Nucleus accumbens (tissue), 56 donors: ENCODE measurements at places on chromosomes 16 and 17.

DNA sequence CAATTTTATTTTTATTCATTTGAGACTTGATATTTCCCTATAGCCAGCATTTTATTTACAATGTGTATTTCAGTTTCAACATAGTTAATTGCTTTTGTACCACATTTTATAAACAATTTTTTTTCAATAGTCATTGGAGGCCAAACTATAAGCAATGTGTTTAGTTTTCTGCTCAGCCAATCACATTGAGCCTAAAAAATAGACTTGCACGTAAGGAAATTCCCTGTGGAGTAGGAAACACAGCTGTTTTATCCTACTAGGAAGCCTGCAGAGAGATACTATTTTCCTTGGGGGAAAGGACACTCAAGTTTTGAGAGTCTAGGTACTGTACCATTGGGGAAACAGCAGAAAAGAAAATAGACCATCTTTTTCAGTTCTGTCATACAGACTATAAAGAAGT lies 410.2 kb upstream of the GOT2 start:
- no peak for DNase-seq

- DNase-seq = no peak
Observed at GRCh38 chr17:8598913-8599312, 31.6 kb downstream of the MYH10 start.

GRCh38 chr16:82138478-82139285 lies 31.3 kb downstream of the MPHOSPH6 start:
- DNase-seq = no peak

GRCh38 chr16:52861614-52862022 lies 191.1 kb downstream of the CHD9NB start:
- DNase-seq = no peak

DNA sequence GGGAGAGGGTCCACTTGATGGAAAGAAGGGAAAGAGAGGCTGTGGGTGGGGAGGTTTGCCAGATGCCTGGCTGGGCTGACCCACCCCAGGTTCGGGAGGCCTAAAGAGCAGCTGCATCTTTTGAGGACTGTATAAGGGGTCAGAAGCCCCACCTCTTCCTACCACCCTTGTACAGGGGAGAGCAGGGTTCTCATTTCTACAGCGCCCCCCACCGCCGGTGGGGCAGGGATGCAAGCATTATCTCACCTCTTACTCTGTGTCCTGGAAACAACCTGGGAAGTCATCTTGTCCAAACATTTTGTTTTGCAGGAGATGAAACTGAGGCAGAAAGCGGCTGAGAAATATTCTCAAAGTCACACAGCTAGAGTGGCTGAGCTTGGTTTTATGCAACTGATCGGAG lies 22.5 kb upstream of the CCDC182 start:
- no peak for DNase-seq

DNA sequence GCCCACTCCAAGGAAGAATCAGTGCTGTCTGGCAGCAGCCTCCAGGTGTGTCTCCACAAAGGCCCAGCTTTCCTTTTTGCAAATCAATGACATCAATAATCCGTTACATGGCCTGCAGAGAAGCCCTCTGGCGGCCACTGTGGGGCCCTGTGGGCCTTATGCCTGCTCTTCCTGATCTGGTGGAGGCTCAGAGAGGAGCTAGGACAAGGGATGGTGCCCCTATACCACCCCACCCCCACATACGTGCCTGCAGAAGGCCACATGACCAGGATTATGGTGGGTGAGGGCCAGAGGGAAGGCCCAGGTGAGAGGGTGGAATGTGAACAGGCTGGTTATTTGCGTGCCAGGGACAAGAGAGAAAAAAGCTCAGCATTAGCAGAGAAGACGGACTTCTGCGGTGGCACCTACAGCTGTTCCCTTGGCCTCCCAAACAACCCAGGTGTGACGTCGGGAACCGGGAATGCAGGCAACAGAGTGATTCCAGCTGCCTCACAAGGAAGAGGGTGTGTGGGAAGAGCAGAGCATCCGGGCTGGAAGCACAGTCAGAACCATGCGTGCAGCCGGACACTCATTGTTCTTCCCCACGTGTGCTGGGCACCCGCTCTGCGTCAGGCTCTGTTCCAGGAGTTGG lies 22.5 kb downstream of the EIF4A3 start:
- DNase-seq = no peak

DNA sequence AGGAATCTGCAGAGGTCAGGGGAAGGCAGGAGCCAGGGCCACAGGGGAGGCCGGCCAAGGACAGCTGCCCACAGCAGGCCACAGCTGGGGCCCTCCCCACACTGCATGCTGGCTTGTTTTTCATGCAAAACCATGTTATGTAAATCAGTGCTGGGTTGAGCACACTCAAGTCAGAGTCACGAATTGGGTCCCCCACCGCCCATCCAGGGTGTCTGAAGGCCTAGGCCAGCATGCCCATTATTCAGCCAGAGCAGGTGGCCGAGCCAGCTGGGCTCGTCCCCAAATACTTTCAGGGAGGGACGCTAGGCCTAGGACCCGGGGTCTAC lies 51.2 kb upstream of the TOB1 start:
- DNase-seq = no peak

GRCh38 chr17:21475571-21475970 lies 99.4 kb downstream of the KCNJ12 start:
- no peak for DNase-seq

GRCh38 chr16:10352262-10352661 lies 33.6 kb upstream of the ATF7IP2 start:
- DNase-seq = no peak

GRCh38 chr17:4241535-4241934 lies 22.2 kb downstream of the ANKFY1 start:
- no peak for DNase-seq

DNA sequence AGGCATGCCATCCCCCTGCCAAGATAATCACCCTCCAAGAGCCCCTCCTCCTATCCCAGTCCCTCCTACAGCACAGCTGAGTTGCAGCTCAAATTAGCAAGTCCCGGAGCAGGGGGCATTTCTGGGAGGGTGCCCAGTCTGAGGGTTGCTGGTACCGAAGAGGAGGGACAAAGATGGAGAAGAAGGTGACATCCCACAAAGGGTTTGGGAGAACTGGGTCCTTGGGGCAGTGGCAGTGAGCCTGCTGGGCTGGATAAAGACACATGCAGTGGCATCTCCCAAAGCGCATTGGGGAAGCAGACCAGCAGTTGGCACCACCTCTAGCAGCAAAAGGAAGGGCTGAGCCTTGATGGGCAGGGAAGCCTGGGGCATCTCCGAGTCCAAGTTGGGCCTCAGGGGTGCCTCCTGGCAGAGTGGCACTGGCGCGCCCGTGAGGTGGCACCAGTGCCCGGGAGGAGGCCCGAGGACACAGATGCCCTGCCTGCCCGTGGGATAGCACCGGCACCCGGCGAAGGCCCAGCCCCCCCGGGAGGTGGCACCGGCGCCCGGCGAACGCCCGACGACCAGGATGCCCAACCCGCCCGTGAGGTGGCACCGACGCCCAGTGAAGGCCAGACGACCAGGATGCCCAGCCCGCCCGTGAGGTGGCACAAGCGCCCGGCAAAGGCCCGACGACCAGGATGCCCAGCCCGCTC lies 622 bp downstream of the TOM1L2 start:
- no peak for DNase-seq

- no peak for DNase-seq
Observed at GRCh38 chr16:68037841-68038597, 14.9 kb downstream of the DUS2 start.

DNA sequence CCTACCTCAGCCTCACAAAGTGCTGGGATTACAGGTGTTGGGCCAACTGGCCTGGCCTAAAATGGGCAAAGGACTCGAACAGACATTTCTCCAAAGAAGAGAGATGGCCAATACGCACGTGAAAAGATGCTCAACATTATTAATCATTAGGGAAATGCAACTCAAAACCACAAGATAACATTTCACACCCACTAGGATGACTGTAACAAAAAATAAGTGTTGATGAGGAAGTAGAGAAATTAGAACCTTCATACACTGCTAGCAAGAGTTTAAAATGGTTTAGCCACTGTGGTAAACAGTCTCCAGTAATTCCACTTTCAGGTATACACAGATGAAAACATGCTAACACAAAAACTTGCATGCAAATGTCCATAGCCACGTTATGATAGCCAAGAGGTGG lies 5.7 kb downstream of the TMED6 start:
- DNase-seq = no peak

DNA sequence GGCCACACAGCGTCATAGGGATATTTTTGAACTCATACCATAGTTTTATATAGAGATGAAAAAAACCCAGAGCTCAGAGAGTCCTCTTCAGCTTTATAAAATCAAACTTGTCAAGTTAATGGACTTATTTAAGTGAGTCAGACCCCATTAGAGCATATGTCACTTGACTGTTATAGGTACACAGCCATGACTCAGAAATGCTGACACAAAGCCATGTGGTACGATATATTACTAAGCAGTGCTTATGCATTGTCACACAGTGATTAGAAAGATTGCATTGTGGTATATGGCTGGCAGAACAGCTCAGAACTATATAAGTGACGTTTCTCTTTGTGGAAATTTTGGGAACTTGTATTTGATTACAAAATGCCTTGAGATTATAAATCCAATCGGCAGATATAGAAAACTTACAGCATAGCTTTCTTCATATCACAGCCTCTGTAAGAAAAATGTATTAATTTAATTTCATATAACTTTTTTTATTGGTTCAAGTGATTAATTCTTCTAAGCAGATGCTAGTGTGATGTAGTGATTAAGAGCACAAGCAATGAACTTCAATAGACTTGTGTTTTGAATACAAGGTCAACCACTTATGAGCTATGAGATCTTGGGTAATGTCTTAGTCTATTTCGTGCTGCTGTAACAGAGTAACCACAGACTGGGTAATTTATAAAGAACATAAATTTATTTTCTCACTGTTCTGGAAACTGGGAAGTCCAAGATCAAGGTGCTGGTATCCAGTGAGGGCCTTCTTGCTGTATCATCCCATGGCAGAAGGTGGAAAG lies 25.8 kb upstream of the GINS3 start:
- DNase-seq = no peak
